ENCODE measurements at places on chromosomes 2 and 18.

- no peak for DNase-seq
Observed at GRCh38 chr2:199684832-199685231, 166.2 kb downstream of the FTCDNL1 start.

DNA sequence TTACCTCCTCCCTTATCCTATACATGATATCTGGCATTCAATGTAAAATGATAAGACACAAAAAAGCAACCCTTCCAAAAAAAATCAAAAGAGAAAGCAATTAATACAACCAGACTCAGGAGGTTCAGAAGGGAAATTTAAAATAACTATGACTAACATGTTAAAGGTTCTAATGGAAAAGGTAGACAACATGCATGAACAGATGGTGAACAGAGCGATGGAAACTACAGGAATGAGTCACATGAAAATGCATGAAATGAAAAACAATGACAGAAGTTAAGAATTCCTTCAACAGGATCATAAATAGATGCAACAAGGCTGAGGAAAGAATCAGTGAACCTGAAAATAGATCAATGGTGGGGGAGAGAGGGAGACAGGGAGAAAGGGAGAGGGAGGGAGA lies 26.1 kb upstream of the ERCC3 start:
- no peak for DNase-seq

DNA sequence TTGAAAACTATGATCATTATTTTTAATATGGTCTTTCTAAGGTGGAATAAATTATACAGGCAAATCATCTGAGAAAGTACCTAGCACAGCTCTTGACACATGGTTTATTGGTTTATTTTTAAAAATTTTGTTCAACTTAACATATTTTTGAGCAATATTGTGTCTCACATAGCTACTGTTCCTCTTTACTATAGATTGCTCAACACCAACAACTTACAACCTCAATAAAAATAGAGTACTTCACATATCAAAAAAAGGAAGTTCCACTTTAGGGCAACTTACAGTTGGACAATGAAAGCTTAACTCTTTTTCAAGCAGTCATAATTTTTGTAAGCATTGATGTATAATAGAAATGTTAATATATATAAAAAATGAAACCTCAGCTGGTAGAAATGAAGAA lies 440.9 kb upstream of the UBE2E3 start:
- no peak for DNase-seq

- DNase-seq = peak; percentile 42
Observed at GRCh38 chr2:195498176-195498575, 158.8 kb upstream of the SLC39A10 start.

DNA sequence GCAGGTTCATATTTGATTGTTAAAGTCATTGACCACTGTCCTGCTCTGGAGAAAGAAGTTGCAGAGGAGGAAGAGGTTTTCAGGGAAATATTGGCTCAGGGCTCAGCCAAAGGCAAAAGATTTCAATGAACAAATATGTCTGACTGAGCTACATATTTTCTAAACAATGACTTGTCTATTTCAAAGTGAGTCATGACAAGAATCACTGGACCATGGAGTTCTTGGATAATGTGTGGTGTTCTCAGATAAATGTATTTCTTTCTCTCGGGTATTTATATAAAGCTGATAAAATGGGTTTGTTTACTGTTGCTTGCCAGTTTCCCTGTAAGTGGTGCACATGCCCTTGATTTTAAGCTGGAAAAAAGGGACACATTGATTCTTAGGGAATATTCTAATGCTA lies 34.3 kb upstream of the RMP24 start:
- DNase-seq = no peak

GRCh38 chr2:12321886-12322285 lies 394.9 kb upstream of the TRIB2 start:
- no peak for DNase-seq

GRCh38 chr2:182980115-182980514 lies 58.1 kb downstream of the NCKAP1 start:
- DNase-seq = peak; percentile 64

- DNase-seq = no peak
Observed at GRCh38 chr2:241138471-241138870, 10.8 kb downstream of the PASK start.

DNA sequence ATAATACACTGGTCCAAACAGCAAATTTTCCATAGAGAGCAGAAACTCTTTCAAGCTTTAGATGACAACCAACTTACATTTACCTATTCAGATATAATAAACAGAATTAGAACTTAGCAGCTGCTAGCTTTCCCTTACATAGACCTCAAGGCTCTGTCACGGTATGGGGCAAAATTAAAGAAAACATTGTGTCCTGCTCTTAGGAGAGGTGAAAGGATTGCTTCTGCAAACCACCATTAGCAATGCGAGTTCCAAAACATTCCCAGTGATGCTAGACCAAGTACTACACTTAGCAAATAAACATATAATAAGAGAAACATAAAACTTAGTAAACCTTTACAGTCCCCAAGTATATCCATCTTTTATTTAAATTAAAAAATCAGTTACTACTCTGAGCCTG lies 183.3 kb downstream of the CAMKMT start:
- DNase-seq = no peak

- DNase-seq = no peak
Observed at GRCh38 chr2:154568413-154568812, 130.1 kb upstream of the KCNJ3 start.

DNA sequence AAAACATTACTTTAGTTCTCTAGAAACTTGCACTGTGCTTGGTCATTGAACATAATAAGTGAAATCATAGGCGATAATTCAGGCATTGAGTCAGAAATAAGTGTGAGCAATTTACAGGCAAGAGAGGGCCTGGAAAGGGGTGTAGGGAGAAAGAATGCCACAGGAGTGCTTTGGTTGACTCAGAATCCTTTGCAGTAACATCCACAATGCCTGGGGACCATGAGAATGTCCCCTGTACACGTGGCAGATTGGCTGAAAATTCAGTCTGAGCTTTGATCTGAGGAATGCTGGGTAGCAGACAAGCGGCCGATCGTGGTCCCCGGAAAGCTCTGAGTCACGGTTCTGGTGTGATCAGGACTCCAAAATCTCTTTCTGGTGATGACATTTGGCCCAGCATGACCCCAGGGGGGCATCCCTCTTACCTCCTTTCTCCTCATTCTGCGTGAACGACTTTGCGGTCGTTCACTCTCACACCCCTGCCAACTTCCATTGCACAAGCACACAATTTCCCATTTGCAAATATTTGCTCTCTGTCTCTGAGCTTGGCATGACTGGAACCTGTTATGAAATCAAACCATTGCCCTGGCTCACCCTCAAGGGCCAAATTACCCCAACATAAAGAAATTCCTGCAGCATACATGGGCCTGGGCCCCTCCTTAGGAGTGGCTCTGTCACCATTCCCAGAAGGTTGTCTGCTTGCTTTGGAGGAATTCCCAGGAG lies 305.0 kb upstream of the EPAS1 start:
- no peak for DNase-seq

- DNase-seq = no peak
Observed at GRCh38 chr2:170436077-170436943, 258.4 kb downstream of the MYO3B start.

GRCh38 chr2:67892339-67892846 lies 170.4 kb downstream of the C1D start:
- no peak for DNase-seq

DNA sequence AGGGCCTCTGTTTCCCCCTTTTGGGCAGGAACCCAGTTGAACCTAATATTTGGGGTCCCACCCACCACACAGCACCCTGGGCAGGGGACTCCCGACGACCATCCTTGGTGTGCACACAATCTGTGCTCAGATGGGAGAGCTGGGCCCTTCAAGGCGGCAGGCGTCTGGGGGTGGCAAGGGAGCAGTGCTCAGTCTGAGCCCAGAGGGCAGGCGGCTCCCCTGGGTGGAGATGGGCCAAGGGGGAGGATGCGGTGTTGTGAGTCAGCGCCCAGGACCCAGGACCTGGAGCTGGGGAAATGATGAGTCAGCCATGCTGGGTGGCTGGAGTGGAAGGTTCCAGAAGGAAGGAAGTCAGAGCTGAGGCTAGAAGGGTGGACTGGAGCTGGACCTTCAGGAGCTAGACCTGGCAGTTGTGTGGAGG lies 3.8 kb downstream of the PROM2 start:
- DNase-seq = no peak

DNA sequence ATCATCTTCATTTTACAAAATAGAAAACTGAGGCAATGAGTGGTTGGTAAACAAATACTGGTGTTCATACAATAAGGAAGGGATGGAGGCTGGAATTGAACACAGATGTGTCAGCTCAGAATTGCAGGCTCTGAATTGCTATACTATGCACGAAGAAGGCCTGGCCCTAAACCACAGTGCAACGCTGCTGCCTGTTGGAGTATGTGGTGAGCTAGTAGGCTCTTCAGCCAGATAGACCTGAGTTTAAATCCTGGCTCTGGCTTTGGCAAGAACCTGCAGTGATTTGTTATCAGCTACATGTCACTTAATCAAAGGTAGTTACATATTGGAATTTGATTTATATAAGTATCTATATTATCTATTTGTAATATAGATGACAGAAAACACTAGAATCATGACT lies 1602.4 kb upstream of the CELF4 start:
- DNase-seq = no peak

GRCh38 chr2:121567957-121568409 lies 37.3 kb downstream of the RNU4ATAC start:
- no peak for DNase-seq

DNA sequence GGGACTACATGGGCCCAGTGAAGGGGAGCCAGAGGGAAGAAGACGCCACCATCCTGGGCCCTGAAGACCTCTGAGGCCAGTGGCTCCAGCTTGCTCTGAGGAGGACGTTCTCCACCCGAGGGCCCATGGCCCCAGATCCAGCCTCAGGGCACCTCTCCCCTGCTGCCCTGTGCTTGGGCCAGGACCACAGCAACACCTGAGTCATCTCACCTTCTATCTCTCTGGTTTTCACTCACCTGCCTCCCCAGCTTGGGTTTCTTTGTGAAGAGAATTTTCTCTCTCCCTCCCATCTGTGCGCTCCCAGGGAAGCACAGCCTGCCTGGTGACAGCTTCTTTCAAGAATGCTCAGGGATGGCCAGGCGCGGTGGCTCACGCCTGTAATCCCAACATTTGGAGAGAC lies 19.8 kb downstream of the ZFP36L2 start:
- no peak for DNase-seq

GRCh38 chr2:99325384-99325783 lies 10.7 kb downstream of the TXNDC9 start:
- DNase-seq = no peak

GRCh38 chr18:72419914-72420313 lies 124.2 kb downstream of the CBLN2 start:
- DNase-seq = no peak

DNA sequence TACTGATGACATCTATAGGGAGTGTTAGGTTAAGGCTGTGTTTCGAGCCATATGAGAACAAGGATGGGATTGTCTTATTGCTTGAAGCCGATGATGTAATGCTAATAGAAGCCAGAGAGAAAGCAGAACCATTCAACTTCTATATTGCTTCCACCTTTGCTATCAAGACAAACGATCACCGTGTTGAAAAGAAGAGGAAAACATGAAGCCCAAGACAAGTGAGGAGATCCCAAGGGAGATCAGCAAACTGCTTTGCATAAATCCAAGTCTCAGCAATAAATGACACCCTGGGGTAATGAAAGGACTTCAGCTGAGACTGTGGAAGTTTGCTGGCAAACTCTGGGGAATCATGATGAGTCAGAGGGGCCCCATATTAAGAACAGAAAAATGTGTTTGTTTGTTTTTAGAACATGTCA lies 206.2 kb downstream of the NCKAP5 start:
- DNase-seq = no peak

DNA sequence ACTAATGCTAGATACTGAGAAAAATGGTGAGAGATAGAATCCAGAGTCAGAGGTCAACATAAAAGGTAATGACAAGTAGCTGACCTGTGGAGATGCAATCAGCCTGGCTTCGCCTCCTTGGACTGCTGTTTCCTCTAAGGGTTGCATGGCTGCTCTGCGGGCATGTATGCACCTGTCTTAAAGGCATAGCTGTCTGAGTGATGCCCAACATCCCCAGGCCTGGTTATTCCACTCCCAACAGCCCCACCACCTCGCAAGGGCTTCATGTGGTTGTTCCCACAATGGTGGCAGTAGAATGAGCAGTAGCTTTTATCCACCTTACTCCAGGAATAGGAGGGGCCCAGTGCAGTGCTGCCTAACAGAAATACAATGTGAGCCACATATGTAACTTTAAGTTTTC lies 69.7 kb upstream of the ALK start:
- no peak for DNase-seq

DNA sequence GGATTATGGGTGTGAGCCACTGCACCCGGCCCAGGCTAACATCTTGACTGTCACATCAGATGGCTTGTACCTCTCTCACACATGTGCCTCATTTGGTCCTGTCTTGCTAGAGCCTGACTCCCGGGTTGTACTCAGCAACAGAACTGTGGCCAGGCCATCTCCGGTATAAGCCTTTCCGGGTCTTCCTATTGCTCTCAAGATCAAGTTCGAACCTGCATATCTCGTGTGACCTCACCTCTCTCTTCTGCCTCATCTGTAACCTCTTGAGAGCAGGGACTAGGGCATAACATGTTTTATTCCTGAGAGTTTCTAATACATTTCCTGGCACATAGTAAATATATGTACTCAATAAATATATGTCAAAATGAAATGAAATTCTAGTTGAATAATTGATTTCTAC lies 114.0 kb downstream of the ACAA2 start:
- no peak for DNase-seq

DNA sequence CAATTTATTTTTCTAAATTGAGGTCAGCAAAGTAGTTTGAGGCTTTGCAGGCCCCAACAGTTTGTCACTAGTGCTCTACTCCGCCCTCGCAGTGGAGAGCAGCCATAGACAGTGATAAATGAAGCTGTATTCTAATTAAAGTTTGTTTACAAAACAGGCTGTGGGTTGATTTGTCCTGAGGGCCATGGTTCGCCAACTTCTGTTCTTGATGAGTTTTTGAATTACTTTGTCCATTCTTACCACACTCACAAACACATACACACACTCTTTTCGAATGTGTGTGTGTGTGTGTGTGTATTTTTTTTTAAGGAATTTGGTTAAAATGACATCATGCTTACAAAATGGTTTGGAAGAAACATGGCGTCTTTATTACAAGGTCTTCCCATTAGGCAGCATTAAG lies 68.6 kb downstream of the MTCL1 start:
- DNase-seq = no peak

DNA sequence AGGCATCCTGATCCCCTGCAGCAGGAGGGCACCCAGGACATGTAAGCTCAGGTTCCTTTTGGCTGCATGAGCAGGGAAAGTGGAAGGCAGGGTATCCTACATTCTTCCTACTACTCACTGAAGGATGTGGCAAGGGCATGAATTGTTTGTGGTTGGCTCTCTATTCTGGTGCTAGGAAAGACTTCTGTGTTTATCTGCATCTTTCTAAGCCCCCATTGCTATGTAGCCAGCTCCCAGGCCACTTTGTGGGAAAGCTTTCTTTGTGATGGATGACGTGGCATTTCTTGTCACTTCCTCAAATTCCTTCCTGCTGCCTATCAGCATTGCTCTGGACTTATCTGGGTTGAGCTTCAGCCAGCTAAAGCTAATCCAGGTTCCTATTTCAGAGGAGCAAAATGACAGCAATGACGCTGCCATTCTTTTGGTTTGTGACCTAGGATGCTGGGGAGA lies 46.2 kb downstream of the MEIS1 start:
- DNase-seq = no peak

GRCh38 chr2:233977296-233977837 lies 60.2 kb downstream of the TRPM8 start:
- DNase-seq = no peak

GRCh38 chr18:27582760-27583412 lies 397.8 kb upstream of the CHST9 start:
- DNase-seq = no peak
